ENCODE measurements at places on chromosomes 2 and 18. TPM values are rescaled to one million over a fixed set of nuclear protein-coding genes. Genes with fewer than 3 reads are reported as not detected.

- no peak for DNase-seq
These were observed 1.1 kb upstream of the CXCR4 start for GRCh38 chr2:136118819-136119716.

DNA sequence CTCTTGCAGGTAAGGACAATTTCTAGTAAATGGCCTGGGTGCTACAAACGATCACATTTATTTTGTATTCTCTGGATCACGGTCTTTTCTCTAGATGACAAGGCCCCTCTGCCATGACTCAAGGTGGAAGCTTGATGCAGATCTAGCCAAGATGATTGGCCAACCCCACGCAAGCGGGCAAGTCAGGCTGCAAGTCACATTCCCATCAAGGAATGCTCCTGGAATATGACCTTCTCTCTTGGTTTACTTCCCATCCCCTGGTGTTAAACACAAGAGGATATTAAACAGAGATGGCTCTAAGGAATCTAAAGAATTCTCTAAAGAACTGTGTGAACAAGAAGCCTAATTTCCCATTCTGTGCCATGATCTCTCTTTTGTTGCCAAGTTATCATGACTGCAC, 97.3 kb upstream of the SERPINE2 start:
- DNase-seq = no peak

DNA sequence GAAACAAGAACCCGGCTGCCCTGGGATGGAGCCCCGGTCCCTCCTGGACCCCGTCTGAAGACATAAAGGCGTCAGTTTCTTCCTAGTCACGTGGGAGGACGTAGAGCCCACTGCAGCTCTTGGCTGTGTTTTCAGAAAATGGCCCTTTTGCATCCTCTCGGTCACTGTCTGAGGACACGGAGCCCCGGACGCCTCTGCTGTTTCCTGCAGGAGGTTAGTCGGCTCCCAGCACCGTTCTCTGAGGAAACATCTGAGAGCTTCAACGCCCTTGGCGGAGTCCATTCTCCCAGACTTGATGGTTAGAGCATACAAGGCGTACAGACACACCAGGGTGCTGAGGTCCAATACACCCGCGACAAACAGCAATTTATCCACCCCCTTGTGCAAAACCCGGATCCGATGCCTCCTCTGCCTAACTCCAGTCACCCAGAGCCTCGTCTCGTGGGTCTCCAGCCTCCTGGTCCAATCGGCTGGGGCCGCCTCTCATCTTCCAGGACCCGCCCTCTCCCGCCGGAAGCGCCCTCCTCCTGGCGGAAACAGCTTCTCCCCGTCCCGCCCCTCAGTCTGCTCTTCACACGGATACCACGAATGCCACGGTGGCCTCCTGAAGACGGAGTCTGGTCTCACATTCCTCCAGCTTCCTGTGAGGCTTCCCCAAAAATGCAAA, 119.4 kb downstream of the TMEM18 start:
- no peak for DNase-seq

DNA sequence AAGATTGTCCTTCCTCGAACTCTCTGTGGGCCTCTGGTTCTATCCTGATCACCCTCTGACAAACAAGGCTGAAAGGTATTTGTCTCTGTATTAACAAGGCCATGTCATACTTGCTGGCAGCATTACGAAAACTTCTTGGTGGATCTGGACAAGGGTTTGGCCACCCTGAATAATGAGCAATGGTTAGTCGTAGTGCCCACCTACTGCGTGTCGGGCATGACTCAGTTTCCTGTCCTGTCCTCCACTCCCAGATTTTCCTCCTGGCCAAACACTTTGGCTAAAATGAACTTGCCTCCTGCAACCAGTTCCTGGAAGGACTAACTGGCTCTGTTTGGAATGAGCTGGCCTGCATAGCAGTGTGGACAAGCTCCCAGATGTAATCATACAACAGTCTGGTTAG, 198.5 kb upstream of the SMIM21 start:
- DNase-seq = no peak

DNA sequence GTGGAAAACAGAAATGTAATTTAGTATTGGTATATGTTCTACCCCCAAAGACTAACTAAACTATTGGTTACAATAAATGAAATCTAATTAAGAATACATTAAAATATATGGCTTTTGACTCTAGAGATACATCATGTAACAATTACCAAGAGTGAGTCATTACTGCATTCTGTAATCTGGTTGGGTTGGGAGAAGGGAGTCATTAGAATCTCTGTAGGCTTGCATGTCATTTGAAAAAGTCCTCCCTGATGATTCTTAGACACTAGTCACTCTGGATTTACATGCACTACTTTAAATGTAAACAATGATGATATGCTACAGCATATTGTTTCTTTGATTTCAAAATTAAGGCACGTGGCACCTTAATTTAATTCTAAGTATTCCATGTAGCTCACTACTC, 293.4 kb upstream of the CHST9 start:
- DNase-seq = no peak

DNA sequence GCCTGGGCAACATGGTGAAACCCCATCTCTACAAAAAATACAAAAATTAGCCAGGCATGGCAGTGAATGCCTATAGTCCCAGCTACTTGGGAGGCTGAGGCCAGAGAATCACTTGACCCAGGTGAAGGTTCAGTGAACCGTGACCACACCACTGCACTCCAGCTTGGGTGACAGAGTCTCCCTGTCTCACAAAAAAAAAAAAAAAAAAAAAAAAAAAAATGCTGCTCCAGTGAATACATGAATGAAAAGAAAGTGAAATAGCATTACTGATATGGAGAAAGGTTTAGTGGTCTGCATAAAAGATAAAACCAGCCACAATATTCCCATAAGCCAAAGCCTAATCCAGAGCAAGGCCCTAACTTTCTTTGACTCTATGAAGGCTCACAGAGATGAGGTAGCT, 44.5 kb downstream of the METTL8 start:
- DNase-seq = no peak

DNA sequence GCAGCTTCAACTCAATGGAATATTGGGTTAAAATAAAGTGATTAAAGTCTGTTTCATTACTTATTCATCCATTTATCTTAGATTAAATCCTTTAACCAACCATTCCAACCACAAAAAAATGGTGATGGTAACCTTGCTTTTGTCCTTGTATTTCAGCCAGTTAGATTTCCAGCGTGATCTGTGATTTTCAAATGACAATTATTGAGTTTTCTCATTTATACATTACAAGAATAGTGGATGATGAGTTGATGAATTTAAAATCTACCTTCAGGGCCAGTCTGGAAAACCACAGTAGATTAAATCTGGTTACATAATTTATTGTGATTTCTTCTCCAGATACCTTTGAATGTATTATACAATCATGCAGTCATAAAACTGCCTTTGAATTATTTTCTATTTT, 29.7 kb upstream of the UNC80 start:
- DNase-seq = no peak

DNA sequence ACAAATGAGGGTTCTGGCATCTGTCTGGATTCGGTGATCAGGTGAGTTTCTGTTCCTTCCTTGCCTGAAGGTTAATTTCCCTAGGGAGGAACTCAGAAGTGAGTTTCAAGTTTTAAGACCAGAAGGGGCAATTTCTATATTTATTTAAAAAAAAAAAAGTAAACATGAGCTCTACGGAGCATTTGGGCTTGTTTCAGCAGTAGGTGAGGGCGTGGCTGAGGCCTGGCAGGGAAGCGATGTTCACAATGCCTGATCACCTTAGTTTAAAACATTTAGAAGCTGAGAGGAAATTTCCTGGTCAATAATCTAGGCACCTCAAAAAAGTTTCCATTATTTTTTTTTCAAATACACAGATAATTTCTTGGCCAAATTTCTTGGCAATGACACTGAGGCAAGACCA, 629.1 kb downstream of the DPP10 start:
- DNase-seq = no peak

DNA sequence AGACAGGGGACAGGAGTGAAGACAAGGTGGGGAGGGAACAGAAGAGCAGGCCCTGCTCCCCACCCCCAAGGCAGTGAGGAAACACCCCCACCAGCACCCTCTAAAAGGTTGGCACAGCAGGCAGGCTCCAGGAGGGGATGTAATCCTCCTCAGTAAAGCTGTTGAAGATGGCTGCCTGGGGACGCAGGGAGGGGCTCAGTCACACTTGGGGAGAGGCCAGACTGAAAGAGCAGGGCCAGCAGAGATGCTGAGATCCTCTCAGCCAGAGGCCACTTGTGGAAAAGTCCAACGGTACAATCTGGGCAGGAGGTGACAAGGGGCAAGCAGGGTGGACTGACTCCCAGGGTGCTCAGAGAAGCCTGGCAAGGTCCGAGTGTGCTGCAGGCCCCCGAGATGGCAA, 154.8 kb upstream of the ID2 start:
- DNase-seq = no peak

- DNase-seq = peak; percentile 18
These were observed 946 bp upstream of the AGAP1 start for GRCh38 chr2:235492850-235493344.

- DNase-seq = no peak
These were observed 48.5 kb downstream of the DSEL start for GRCh38 chr18:67468038-67468437.

- no peak for DNase-seq
These were observed 38.8 kb upstream of the ERMN start for GRCh38 chr2:157364257-157364974.

GRCh38 chr2:102120261-102120660, 22.3 kb upstream of the IL1R1 start:
- no peak for DNase-seq

DNA sequence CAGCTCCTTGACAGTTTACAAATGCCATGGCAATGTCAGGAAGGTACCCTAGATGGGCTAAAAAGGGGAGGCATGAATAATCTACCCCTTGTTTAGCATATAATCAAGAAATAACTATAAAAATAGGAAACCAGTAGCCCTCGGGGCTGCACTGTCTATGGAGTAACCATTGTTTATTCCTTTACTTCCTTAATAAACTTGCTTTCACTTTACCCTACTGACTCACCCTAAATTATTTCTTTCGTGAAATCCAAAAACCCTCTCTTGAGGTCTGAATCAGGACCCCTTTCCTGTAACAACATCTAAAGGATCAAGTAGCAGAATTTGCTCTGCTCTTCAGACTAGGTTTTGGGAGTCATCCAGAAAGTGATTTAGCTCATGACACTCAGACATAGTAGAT, 43.7 kb downstream of the CD8B2 start:
- no peak for DNase-seq

DNA sequence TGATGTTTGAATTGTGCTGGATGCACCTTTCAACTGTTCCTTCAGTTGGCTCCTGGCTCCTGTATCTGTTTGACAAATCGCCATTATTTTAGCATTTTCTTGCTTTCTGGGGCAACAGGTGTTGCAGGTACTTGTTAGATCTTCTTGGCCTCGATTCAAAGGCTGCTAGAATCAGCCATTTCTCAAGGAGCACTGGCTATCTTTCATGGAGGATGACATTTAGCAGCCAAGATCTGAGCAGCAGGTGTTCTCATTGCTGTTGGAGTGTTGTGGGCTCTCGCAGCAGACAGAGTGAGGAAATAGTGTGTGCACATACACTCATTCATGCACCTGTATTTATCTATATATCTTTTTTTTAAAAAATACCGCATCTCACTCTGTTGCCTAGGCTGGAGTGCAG, 52.2 kb downstream of the INPP5D start:
- DNase-seq = no peak

- DNase-seq = no peak
These were observed 405 bp downstream of the SOS1 start for GRCh38 chr2:39120521-39120770.

- no peak for DNase-seq
These were observed 117.9 kb downstream of the ETAA1 start for GRCh38 chr2:67515056-67515455.

DNA sequence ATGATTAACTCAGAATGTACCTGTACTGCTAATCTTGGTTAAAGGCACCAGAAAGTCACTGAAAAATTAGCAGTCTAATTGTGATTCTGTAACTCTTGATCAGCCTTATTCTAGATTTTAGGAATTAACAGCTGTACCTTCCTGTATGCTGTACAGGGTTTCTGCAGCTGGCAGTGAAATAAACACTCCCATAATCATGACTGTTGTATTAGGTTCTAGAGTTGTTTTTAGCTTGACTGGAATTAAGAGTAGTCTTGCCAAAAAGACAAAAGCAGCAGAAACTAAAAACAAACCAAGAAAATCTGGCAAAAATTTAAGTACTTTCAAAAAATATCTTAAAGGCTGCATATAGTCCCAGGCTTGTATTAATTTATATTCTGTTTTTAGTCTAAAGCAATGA, 103.5 kb downstream of the SOS1 start:
- DNase-seq = no peak

GRCh38 chr18:58882044-58882443, 17.4 kb downstream of the ZNF532 start:
- DNase-seq = no peak

GRCh38 chr2:72924353-72925240, 7.3 kb downstream of the EMX1 start:
- no peak for DNase-seq

GRCh38 chr2:233323851-233324250, 16.2 kb downstream of the SAG start:
- no peak for DNase-seq

DNA sequence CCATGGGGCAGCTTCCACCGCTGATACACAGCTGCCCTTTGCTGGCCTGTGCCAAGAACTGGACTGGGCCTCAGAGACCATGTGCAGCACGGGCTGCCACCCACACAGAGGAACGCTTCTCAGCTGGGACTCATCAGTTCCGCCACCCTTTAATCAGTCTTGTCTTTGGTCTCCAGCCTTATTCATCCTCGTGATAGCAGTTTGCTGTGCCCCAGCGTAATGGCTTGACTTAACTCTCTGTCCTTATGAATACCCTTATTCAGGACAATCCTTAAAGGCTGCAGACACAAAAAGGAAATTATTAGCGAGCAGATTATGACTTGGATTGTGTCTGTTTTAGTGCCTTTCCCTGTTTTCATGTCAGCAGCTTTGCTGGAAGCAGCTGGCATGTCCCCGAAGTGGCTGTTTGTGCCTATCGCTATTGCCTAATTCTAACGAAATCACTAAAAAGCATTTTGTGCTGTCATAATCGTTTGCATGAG, 108.9 kb upstream of the DAPL1 start:
- DNase-seq = no peak

- no peak for DNase-seq
These were observed 1.1 kb downstream of the MAP2 start for GRCh38 chr2:209424781-209425470.

- DNase-seq = no peak
These were observed 45.1 kb upstream of the GPC1 start for GRCh38 chr2:240390091-240391073.

SOWAHC gene
- total RNA-seq = 8.8 TPM

COL3A1 gene
- 113 TPM for total RNA-seq

FAM161A gene
- total RNA-seq = 0.88 TPM

NT5C1B gene
- not detected for total RNA-seq

FTCDNL1 gene
- total RNA-seq = 0.29 TPM

PSTPIP2 gene
- total RNA-seq = 1.8 TPM
